Tibial nerve (tissue), 4 donors: ENCODE measurements at places on chromosomes 1 and 21. TPM values are rescaled to one million over a fixed set of nuclear protein-coding genes. Genes with fewer than 3 reads are reported as not detected.

The UBQLN4 gene
- total RNA-seq = 24.1 TPM

The AK5 gene
- total RNA-seq = 21.3 TPM

The ITLN2 gene
- not detected for total RNA-seq

GRCh38 chr1:24893431-24893830 lies 36.6 kb downstream of the RUNX3 start:
- no peaks in the 10 kb centered on the region for H3K36me3 ChIP-seq
- no peak overlapping the region for H3K4me3 ChIP-seq
- no peak for DNase-seq
- H3K4me1 ChIP-seq = no peaks in the 10 kb centered on the region
- H3K27ac ChIP-seq = no peak overlapping the region

The MAP10 gene
- total RNA-seq = 3.0 TPM

DNA sequence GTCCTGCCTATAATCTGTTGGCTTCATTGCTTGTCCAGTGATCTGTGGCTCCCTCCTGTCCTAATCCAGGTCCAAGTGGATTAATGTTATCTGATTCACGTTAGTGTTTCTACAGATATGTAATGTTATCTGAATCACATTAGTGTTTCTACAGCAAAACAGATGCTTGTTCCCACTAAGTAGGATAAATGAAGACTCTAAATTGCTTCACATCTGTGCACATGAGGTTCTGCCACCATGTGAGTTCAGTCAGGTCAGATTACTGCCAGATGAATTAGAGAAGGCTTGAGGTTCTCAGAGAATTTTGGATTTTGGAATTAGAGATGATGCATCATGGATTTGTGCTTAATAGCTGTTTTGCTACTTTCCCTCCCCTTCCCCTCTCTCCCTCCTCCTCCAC lies 13.2 kb downstream of the DISC1 start:
- no peak overlapping the region for H3K4me3 ChIP-seq
- H3K36me3 ChIP-seq = no peaks in the 10 kb centered on the region
- H3K27ac ChIP-seq = peak overlapping the region; percentile 63

DNA sequence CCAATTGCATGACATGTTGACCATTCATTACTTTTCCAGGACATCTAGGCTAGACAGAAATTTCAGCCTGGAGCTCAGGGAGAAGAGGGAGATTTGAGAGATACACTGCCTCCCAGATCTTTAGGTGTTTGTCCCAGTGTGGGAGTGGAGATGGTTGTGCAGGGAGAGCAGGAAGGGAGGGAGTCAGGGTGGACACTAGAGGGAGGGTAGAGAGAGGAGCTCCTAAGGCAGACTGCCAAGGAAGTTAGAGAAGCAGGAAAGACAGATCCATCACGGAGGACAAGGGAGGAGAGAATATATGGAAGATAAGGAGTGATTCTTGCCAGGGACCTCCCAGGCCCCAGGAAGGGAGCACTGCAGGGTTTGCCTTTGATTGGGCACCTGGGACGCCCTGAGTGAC lies 8.7 kb downstream of the CDCA8 start:
- H3K27me3 ChIP-seq = no peaks in the 10 kb centered on the region
- no peaks in the 10 kb centered on the region for H3K4me1 ChIP-seq
- no peak overlapping the region for H3K27ac ChIP-seq

GRCh38 chr1:212862111-212862690 lies 4.1 kb downstream of the FLVCR1 start:
- no peak overlapping the region for H3K4me3 ChIP-seq
- no peak overlapping the region for H3K27ac ChIP-seq
- no peaks in the 10 kb centered on the region for H3K36me3 ChIP-seq
- H3K27me3 ChIP-seq = no peaks in the 10 kb centered on the region

DNA sequence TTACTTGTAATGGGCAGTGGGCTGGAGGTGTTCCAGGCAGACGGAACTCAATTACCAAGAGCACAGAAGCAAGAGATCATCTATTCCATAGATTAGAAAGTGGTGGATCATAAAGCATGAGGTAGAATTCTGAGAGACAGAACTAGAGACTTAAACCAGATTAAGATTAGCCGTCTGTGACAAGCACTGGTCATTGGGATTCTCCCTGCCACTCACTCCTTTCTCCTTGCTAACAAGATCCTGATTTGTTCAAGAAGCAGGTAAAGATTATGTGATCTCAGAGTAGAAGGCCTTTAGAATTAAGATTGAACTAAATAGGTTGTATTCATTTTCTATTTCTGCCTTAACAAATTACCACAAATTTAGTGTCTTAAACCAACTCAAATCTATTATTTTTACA lies 1.5 kb upstream of the HSPA13 start:
- DNase-seq = no peak
- no peak overlapping the region for H3K4me3 ChIP-seq

DNA sequence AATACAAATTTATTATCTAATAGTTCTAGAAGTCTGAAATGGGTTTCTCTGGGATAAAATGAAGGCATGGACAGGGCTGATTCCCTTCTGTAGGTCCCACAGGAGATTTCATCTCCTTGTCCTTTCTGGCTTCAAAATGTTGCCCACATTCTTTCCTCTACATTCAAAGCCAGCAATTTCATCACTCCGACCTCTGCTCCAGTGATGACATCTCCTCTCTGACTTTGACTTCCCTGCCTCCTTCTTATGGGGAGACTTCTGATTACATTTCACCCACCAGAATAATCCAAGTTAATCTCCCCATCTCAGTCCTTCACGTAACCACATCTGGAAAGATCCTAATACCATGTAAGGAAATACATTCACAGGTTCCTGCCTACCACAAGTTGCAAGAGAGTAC lies 358.0 kb upstream of the C1orf87 start:
- no peaks in the 10 kb centered on the region for H3K27me3 ChIP-seq
- DNase-seq = peak; percentile 17
- no peaks in the 10 kb centered on the region for H3K36me3 ChIP-seq
- peak overlapping the region; percentile 18 for H3K27ac ChIP-seq

DNA sequence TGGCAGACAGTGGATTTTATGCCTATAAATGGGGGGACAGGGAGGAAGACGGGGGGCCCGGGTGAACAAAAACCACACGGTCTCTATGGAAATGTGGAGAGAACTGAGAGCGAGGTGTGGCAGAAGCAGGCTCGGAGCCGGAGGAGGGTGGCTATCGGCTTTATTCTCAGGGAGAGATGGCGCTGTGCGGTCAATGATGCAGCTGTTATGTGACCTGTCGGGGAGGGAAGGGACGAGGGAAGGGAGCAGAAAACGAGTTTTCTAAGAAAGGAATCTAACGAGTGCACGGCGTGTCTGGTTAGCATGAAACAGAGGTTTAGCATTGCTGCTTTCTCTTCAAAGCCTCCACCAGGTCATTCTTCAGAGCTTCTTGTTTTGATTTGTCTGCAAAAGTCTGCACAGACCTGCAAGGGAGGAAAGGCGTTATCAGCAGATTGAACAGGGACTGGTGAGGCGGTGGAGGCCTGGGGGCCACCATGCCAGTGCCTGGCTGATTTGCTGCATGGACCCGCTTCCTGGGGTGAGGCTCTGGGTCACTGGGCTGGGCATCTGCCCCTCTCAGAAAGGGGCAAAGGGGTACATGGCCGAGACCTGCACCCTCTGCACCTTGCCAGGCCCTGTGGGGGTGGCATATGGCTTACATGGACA lies 27.2 kb downstream of the SLC66A1 start:
- H3K36me3 ChIP-seq = peaks cover 66% of the 10 kb centered on the region
- H3K27me3 ChIP-seq = no peaks in the 10 kb centered on the region
- H3K27ac ChIP-seq = no peak overlapping the region
- DNase-seq = no peak

DNA sequence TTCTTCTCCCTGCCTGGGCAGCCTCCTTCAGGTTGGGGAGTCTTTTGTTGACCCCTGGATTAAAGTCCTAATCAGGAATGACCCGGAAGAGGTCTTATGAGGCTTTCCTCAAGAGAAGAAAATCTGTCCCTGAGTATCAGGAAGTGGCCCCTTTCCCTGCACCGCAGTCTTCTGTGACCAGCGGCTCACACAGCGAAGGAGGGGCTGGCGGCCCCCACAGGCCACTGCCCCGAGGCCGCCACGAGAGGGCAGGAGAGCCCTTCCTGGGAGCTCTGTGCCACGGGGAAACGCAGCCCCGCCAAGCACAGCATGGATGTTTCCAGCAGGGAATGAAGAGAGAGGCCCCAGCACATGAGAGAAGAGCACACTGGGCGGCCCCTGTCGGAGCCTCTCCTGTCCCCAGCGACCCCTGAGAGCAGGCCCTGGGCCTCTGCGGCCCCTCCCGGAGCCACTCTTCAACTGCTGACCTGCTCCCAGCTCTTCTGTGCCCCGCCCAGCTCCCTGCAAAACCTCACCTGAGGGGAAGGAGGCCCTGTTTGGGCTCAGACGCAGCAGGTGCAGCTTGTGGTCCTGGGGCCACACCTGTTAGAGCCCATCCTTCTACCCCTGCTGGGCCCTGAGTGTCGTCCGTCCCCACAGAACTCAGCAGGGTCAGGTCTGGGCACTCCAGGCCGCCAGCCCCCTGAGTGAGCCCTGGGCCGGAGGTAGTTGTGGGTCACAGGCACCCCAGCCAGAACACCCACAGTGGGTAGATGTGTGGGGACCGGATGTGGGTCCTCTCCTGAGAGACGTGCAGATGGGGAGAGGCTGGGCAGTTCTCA lies 4.9 kb upstream of the POFUT2 start:
- DNase-seq = peak; percentile 80
- peaks cover 38% of the 10 kb centered on the region for H3K4me1 ChIP-seq
- no peak overlapping the region for H3K4me3 ChIP-seq
- H3K36me3 ChIP-seq = no peaks in the 10 kb centered on the region

The MAEL gene
- total RNA-seq = 0.66 TPM

The CHAF1B gene
- 1.2 TPM for total RNA-seq

The AVPR1B gene
- not detected for total RNA-seq

DNA sequence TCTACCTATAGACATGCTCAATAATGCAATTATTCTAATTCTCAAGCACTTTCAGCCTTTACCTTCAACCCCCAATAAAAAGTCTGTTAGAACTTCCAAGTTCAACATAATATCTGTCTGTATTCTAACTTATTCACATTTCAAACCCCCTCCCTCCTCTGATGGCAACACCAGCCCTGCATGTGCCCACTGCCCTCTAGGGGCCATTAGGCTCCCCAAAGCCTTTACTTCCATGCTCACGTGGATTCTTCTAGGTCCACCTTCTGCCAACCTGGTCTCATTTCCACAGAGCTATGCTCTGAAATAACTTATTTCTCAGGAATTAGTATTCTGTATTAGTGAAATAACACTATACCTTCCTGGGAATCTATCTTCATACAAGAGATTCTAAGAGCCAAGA lies 22.2 kb upstream of the KPRP start:
- no peaks in the 10 kb centered on the region for H3K4me1 ChIP-seq
- no peak overlapping the region for H3K4me3 ChIP-seq
- no peaks in the 10 kb centered on the region for H3K27me3 ChIP-seq
- no peaks in the 10 kb centered on the region for H3K36me3 ChIP-seq

DNA sequence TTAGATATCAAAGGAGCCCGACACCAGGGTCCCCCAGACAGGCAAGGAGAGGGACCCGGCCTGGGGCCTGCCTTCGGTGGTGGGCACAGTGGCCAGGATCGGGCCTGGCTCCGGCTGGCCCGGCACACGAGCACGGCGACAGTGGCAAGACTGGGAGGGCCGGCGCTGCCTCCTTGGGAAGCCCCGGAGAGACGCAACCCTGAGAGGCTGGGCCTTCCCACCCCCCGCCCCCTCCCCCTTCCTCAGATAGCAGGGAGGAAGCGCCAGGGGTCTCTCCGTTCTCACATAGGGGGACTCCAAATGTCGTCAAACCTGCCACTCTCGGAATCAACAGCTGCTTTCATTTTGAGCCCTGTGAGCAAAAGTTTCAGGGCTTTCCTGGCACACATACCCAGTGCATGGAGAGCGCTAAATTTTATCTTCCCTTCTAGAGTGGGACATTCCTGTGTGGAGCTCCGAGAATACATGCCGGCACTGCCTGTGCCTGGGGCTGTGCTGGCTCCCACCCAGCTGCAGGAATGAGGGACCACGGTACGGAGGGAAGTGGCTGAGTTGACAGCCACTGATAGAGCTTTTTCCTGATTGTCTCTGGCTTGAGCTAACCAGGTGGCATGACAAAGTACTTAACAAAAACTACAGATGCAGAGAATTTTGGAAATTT lies 62.4 kb downstream of the CD247 start:
- H3K36me3 ChIP-seq = no peaks in the 10 kb centered on the region
- H3K4me1 ChIP-seq = no peaks in the 10 kb centered on the region
- H3K27ac ChIP-seq = peak overlapping the region; percentile 90
- DNase-seq = no peak
- H3K4me3 ChIP-seq = peak overlapping the region; percentile 86
